Activated T-helper 1 cell treated with anti-CD3 and anti-CD28 coated beads, Interleukin-2, amount 50 U/mL, for 16 hours (primary cell): ENCODE measurements at places on chromosomes 2 and 18.

DNA sequence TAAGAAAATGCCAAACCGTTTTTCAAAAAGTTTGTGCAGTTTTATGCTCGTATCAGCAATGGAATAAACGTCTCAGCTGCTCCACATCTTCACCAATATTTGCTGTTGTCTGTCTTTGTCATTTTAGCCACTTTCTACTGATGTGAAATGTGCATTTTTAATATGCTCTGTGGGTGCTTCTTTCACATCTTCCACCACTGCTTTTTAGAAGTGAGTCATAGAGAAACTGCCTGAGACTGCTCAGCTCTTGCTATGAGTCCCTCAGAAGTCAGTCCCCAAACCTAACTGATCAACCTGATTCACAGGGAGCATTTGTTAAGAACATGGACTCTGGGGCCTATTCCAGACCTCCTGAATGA is 41.0 kb upstream of the EPC2 start:
- no peak for DNase-seq

GRCh38 chr2:223093436-223094241 is 41.6 kb downstream of the KCNE4 start:
- DNase-seq, result no peak

DNA sequence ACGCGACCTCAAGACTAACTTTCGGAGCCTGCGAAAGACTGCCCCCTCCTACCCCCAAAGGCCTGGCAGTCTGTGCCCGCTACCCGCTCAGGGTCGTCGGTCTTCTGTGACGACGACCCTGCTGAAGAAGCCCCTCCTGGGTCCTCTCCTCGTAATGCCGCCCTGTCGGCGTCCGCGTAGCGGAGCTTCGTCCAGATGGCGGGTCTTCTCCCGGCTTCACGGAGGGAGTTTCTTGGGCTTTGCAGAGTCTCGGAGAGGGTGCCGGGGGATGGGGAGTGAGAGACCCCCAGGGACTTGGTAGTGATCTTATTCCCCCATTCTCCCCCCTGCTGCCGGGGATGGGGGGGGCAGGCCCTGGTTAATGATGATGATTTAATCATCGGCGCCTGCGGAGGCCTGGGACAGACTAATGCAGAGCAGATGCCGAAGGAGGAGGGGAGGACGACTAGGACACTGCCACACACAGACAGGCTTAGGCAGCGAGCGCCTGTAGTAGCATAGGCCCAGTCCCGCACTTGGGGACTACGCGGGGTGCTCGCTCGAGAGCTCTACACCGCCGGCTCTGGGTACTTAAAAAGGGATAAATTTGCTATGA is 528 bp upstream of the PCGF1 start:
- no peak for DNase-seq

- no peak for DNase-seq
Observed at GRCh38 chr18:59024829-59025228, 114.9 kb upstream of the SEC11C start.

DNA sequence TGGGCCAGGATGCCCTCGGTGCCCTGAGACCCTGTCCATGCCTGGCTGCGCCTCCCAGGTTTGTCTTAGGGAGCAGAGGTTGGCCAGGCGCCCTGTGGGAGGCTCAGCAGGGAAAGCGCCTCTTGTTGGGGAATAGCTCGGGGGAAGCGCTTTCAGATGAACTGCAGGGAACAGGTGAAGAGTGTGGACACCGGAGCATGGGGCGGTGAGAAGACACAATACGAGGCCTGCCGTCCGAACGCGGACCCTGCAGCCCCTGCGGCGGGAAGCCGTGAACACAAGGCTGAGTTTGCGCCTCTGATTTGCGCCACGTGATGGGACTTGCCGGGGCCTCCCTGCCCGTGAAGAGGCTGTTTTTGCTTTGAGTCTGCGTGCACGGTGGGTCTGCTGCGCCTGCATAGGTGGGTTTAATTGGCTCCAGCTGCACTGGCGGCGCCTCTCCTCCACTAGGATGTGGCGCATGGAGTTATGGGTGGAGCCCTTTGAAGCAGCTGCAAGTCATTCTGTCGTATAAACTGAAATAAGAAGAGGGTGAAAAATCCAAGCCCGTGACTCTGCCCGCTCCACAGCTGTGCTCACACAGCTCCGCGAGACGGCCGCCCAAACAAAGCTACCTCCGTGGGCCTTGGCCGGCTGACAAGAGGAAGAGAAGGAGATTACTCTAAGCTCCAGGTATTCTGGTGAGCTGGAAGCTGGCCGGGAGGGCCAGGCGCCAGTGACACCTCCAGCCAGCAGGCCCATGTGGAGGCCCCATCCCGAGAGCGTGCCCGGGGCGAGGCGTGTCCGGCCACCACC is 103.5 kb upstream of the CTDP1 start:
- no peak for DNase-seq

DNA sequence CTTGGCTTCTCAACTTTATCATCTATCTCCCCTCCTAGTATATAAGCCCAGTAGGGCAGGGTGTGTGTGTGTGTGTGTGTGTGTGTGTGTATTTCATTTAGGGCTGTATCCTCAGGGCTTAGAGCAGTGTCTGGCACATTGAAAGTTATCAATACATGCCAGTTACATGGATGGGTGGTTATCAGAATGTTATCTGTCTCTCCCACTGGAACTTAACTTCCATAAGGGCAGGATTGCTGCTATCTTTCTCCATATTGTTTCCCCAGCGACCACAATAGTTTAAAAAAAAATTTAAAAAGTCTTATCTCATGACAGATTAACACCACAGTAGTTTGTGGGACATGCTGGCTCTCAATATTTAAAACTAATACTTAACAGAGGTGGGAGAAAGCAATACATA is 488.9 kb downstream of the PLCL1 start:
- no peak for DNase-seq

DNA sequence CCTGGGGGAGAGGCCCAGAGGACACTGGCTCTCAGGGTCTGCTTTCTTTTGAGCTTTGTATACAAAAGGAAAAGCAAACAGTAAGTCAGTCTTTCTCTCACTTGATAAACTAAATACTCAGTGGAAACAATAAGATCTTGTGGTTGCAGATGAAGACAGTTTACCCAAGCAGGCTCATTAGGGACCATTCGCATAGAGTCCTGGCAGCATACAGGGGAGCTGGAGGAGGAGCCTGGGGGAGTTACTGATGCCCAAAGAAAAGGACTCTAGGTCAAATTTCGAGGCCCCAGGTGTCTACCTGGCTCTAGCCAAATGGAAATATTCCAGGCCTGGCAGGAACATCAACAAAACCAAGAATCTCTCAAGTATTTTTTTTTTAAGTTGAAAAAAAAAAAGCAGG is 225.3 kb downstream of the CNTNAP5 start:
- DNase-seq, result no peak

GRCh38 chr2:107072150-107072940 is 186.4 kb upstream of the ST6GAL2 start:
- DNase-seq, result no peak

DNA sequence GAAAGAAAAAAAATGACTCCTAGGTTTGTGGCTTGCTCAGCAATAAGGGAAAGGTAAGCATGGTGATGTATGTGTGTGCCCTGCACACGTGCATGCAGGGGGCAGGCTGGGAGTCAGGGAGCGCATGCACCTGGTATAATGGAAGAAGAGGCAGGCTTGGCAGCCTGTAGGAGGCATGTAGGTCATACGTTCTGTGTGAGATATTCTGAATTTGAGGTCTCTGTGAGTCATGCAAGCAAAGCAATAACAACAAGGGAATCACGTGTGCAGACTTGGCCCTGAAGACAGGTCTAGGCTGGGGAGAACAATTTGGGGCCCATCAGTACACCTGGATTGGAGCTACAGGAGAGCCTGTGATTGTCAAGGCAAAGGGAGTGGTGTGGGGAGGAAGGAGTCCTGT is 94.5 kb upstream of the TTC39C start:
- no peak for DNase-seq

- no peak for DNase-seq
Observed at GRCh38 chr2:238260883-238261282, 21.0 kb upstream of the HES6 start.

DNA sequence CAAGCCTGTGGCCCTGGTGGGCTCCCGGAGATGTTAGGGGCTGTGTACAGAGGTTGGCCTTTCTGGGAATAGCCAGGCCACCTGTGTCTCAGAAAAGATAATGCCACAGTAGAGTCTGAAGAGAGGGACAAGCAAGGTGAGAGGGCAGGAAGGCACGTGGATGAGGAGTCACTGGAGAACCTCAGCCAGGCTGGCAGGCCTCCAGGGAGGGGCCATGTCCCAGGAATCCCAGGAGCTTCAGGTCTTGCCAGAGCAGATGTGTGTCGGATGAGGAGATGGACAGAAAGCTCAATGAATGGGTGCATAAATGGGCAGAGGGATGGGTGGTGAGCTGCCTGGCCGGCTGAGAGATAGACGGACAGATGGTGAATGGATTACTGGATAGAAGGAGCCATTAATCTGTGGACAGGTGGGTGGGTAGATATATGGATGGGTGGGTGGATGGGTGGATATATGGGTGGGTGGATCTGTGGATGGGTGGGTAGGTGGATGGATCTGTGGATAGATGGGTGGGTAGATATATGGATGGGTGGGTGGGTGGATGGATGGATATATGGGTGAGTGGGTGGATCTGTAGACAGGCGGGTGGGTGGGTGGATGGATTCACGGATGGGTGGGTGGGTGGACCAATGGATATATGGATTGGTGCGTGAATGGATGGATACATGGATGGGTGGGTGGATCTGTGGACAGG is 7.9 kb upstream of the OTOF start:
- DNase-seq, result no peak

- no peak for DNase-seq
Observed at GRCh38 chr2:151200844-151201243, 60.8 kb downstream of the RBM43 start.

DNA sequence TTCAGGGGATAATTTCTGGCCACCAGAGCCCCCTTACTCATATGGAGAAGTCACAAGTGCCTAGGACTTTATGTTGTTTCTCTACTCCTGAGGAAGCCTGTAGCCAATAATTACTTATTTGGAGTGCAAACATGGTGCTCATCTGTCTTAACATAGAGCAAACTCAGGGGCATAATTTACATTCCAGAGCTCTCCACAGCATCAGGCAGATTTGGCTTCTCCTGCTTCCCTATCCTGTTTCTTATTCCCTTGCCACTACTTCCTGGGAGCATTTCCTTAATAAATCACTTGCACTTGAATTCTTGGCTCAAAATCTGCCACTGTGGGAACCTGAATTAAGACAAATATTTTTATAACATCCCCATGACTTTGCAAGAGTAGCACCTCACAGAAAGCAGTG is 960.9 kb downstream of the SOCS6 start:
- DNase-seq, result no peak

DNA sequence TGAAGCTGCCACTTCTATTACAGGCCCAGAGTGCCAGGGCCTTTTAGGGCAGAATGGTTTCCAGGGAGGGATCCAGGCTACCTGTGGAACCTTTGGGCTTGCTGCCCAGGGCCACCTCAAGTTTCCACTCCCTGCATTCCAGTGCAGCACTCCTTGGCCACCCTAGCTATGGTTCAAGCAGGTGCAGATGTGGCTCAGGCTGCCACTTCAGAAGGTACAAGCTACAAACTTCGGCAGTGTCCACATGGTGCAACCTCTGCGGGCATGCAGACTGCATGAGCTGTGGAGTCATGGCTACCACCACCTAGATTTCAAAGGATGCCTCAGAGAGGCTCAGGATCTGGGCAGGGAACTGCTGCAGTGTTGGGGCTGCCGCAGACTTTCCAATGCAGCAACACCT is 248.1 kb upstream of the UBE2E3 start:
- DNase-seq, result no peak

- no peak for DNase-seq
Observed at GRCh38 chr18:63083020-63083531, 236.5 kb downstream of the BCL2 start.

DNA sequence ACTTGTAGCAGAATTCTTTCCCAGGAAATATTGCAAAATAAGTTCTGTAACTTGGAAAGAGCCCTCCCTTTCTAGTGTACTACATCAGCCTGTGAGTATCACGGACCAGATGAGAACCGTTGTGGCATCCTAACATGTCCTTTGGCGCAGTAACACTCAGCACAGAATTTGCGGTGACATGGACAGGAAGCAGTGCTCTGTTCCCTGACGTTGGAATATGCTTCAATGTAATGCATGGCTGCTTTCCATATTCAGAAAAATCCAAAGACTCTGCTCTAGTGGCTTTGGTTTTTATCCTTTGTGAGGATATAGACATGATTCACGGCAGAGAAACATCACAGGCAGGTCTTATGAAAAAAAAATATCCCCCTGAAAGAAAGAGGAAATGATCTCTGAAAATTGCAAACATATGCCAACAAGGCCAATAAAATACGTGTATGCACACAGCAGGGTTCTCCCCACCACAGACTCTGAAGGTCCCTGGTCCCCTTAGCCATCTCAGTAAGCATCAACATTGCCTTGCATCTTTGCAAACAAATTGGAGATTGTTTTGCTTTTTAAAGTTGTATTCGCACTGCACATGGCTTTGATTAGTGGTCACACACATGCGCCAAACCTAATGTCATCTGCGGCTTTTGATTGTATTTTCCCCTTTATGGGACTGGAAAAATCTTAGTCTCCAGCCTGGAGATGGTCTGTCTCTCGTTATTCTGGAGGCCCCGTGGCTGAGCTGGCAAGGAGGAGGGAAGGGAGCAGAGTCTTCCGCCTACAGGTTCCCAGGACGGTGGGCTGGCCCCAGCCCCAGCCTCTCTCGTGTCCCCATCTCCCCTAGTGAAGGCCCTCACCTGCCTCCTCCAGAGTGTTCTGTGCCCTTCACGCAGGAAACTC is 122.9 kb downstream of the COPS8 start:
- no peak for DNase-seq

DNA sequence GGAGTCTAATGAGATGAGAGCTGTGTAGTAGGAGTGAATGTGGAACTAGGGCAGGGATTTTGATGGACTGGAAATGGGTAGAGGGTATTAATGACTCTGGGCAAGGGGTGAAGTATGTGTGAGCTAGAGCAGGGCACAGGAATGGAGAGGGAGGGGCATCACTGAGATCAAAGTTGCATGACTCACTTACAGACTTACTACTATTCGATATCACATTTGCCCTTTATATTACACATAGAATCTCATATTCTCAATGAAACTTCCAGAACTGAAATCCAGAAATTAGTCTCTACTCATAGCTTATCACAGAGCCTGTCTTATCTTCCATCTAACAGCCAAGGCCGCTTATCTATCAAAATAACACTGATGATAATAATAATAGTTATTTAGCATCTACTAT is 20.0 kb upstream of the ITGB6 start:
- DNase-seq, result no peak

GRCh38 chr2:165056564-165056963 is 101.2 kb upstream of the SLC38A11 start:
- DNase-seq, result no peak

DNA sequence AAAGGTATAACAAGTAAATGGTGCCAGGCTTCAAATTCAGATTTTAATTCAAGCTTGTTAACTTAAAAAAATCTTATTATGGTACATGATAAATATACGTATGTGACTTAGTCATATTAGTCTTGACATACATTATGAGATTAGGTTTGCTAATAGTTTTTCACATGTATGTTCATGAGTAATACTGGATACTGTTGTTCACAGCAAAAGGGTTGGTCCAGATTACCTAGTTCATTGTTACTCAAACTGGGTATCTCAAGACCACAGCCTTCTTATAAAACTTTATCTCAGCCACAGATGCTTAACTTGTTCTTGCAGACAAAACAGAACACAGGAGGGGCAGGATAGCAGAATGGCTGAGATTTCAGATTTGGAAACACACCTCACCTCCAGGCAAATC is 26.8 kb downstream of the VPS4B start:
- DNase-seq, result no peak

- no peak for DNase-seq
Observed at GRCh38 chr2:158518084-158518483, 61.3 kb downstream of the PKP4 start.
